ENCODE measurements at places on chromosomes 16 and 17.
A peak's percentile ranks its signal among the peaks of the same experiment; 100 is the strongest.

- no peak for DNase-seq
These were observed 7.3 kb downstream of the SLFN14 start for GRCh38 chr17:35553310-35553709.

DNA sequence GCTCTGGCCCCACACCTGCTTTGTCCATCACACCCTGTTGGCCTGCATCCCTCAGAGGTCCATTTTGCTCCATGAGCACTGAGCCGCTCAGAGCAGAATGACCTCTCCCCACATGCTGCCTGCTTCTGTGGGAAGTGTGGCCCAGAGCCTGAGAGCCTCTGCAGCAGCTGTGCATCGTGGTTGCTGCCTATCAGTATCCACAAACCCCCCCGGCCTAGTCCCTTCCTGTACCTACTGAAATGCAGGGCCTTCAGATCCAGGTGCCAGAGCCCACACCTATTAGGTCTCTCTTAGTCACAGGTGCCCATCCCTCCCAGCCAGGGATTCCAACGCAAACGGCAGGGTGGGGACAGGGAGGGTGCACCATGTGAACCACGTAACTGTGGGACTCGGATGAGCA, 16.6 kb upstream of the TRPV3 start:
- DNase-seq, result no peak

- no peak for DNase-seq
These were observed 15.5 kb downstream of the MPO start for GRCh38 chr17:58265271-58265670.

DNA sequence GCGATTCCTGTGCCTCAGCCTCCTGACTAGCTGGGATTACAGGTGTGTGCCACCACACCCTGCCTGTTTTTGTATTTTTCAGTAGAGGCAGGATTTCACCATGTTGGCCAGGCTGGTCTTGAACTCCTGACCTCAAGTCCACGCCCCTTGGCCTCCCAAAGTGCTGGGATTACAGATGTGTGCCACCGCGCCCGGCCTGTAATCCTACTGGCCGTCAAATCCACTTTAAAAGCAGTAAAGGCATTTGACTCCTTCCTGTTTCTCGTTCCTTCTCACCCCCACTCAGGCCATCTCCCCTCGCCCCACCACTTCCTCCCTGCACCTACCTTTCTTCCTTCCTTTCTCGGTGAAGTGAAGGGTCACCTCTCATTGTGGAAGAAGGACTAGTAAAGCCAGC, 69.4 kb upstream of the CREBBP start:
- DNase-seq, result no peak

DNA sequence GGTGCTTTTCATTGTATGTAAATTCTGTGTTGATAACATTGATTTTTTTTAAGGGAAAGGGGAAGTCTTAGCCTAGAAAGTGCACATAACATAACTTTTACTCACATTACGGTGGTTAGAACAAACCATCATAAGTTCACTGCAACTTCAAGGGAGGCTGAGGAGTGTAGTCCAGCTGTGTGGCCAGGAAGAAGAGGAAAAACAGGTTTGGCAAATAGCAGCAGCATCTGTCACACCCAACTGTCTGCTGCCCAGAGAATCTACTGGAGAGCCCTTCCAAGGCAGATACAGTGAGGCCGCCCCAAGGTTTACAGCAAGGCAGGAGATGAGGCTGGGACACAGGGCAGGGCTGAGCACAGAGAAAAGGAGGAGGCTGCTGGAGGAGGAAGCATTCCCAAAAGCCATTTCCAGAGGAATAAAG, 60.6 kb downstream of the AIPL1 start:
- no peak for DNase-seq

DNA sequence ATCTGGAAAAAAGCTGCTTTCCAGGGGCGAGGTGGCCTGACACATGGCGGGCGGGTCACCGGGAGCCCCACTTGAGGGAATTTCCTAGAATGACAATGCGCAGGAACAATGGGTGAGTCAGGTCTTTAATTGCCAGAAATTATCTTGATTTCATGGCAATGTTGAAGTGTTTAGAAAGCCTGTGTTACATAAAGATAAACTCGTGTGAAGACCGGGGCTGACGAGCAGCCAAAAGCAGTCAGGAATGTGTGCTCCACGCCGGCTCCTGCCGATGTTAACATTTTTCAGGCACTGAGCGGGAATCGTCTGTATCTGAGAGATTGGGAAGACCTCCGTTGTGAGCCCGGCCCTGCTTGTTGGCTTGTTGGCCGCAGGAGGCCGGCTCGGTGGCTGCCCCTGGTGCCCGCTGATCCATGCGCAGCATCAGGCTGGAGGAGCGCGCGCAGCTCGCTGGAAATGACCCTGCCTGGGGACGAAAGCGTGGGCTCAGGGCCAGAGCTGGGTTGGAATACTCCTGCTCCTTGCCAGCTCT, 353.1 kb downstream of the FOXL1 start:
- no peak for DNase-seq

DNA sequence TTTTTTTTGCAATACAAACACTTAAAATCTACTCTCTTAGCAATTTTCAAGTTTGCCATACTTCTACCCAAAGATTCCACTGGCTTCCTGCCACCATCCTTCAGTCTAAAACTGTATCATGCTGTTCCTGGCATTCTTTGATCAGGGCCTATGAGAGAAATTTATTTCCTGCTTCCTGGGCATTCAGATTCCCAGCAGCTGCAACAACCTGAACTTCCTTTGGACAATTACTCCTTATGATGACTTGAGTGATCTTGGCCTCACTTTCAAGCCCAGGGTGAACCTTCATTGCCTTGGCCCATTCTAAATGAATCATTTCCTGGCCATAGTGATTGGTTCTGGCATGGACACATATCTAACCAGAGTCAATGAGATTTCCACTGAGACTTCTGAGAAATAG, 18.0 kb upstream of the MON1B start:
- no peak for DNase-seq

- DNase-seq, result no peak
These were observed 7.9 kb downstream of the ESRP2 start for GRCh38 chr16:68227850-68228553.

DNA sequence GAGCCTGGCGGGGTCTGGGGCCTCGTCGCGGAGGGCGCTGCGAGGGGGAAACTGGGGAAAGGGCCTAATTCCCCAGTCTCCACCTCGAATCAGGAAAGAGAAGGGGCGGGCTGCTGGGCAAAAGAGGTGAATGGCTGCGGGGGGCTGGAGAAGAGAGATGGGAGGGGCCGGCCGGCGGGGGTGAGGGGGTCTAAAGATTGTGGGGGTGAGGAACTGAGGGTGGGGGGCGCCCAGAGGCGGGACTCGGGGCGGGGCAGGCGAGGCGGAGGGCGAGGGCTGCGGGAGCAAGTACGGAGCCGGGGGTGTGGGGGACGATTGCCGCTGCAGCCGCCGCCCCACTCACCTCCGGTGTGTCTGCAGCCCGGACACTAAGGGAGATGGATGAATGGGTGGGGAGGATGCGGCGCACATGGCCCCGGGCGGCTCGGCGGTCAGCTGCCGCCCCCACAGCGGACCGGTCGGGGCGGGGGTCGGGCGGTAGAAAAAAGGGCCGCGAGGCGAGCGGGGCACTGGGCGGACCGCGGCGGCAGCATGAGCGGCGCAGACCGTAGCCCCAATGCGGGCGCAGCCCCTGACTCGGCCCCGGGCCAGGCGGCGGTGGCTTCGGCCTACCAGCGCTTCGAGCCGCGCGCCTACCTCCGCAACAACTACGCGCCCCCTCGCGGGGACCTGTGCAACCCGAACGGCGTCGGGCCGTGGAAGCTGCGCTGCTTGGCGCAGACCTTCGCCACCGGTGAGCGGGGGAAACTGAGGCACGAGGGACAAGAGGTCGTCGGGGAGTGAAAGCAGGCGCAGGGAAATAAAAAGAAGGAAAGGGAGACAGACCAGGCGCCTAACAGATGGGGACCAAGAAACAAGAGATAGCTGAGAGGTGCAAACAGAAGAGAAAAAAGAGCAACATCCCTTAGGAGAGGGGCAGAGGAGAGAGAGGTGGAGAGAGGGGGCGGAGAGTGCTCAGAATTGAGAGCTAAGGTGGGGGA, at the start of gene PNMT:
PNMT (plus strand) TSS at position 509 of the 980 bp plus-strand sequence; CDS start at position 532, 23 bp downstream.
- DNase-seq, result no peak

DNA sequence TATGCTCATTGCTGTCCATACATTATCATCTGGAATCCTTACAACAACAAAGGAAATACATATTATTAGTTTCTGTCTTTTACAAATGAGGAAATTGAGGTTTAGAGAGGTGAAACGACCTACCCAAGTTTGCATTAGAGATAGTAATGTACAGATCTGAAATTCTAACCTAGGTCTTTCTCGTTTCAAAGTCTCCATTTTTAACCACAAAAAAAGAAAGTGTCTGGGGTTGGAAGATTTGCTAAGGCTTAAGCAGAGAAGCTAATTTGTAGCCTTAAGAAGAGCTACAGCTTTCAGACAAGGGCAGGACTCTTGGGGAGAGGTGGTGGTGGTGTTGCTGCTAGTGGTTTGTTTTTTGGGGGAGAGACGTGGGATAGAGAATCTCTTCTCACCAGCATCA, 19.2 kb downstream of the CIITA start:
- no peak for DNase-seq

GRCh38 chr16:85195900-85196772, 83.9 kb upstream of the CIBAR2 start:
- DNase-seq, result no peak

GRCh38 chr17:81161972-81162371, 3.3 kb upstream of the PVALEF start:
- no peak for DNase-seq

DNA sequence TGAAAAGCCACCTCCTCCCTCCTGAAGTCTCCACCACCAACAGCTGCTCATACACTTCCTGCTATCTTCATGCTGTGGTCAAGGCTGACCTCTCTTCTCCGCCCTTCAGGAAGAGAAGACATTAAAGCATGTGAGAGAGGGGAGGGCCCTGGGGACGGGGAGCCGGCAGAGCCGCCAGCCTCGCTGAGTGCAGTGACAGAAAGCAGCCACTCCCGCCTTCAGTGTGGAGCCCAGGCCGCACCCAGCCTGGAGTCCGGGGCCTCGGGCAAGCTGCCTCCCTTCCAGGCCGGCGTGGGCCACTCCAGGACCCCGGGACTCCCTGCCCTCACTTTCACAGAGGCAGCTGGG, 94.7 kb upstream of the TNRC6C start:
- DNase-seq, result peak; percentile 34

GRCh38 chr17:15134363-15134762, 130.8 kb downstream of the PMP22 start:
- no peak for DNase-seq

DNA sequence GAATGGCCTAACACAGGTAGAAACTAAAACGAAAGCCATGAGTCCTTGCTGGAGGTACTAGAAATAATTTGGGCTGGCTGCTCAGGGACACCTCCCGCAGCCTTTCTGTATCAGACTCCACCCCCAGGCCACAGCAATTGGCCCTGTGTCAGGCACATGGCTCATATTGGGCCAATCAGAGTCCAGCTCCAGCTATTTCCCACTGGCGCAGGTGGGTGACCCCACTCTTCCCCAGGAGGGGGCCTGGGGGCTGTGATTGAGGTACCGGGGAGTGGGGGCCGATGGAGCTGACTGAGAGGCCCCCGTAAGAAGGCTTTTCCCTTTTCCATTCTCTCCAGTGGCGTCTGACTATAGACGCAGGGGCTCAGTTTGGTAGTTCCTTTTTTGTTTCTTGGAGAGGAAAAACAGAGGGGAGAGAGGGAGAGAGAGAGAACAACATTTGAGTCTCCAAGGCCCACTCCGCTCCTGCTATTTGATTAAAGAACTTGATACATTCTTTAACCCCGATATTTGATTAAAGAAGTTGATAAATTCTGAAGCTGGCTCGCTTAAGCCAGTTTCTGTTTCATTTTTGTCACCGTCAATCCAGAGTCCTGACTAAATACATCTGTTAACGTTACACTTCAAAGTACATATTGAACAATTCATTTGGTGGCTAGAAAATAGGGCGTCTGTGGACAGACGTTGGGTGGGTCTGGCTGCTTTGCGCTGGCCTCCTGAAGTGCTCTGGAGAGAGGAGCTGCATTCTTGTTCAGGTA, 26.3 kb downstream of the FOXL1 start:
- no peak for DNase-seq

DNA sequence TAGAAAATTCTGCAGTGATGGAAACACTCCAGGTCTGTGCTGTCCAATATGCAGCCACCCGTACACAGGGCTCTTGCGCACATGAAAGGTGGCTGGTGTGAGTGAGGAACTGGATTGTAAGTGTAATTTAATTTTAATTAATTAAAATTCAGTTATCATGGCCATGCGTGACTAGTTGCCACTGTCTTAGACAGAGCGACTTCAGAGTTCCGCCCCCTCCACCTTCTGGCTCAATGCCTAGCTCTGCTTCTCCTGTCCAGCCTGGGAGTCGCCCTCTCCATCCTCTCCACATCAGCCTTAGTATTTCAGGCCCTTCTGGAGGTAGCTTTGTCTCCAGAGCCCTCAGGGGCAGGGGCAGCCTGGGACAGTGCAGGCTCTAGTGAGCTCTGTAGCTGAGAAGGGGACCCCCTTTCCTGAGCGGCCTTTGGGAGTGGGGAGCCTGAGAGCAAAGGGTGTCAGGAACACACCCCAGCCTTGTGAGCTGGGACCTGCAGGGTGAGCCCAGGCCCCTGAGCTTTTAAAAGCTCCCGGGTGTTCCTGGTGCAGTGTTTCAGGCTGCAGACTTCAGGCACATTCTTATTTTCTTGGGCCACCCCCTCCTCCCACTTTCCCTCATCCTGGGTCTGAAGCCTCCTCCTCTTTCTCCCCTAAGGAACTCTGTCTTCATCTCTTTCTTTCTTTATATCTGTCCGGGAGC, 99.4 kb downstream of the IRF8 start:
- no peak for DNase-seq

DNA sequence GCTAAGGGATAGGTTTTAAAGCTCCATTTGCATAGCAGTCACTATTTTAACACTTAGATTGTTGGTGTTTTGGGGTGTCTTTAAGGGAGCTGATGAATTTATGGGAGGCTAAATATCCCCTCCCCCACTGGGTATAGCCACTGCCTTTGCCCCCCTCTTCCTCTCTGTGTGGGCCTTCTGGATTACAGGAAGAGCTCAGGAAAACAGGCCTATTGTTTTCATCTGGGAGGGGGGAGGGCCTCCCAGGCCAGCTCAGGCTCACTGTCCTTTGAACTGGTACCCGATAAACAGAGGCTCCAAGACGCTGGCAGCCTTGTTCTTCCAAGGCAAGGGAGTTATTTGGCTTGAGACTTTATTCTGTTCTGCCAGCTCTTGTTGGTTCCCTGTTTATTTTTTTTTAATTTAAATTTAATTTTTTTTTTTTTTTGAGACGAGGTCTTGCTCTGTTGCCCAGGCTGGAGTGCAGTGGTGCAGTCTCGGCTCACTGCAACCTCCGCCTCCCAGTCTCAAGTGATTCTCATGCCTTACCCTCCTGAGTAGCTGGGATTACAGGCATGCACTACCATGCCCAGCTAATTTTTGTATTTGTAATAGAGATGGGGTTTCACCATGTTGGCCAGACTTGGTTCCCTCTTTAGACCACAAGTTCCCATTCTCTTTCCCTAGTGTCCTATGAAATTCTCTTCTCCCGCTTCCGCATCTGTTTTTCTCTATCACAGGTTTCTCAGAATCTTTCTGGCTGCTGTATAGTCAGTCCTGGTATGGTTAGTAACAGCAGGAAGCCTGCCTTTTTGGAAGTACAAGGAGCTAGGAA, 25.1 kb downstream of the MINK1 start:
- no peak for DNase-seq

- no peak for DNase-seq
These were observed 56.6 kb downstream of the COTL1 start for GRCh38 chr16:84561291-84561690.

All from SHP77 treated with DMSO at 0.1 percent for 48 hours (cell line).